T-helper 17 cell (primary cell): ENCODE measurements at places on chromosomes 2 and 18. TPM values are rescaled to one million over a fixed set of nuclear protein-coding genes. Genes with fewer than 3 reads are reported as not detected.
A peak's percentile ranks its signal among the peaks of the same experiment; 100 is the strongest.

OST4 gene
- 371 TPM for total RNA-seq

DCDC2C gene
- not detected for total RNA-seq

DGUOK gene
- 39.7 TPM for total RNA-seq

C2orf80 gene
- not detected for total RNA-seq

SERPINB10 gene
- total RNA-seq: not detected

GRCh38 chr2:186603286-186603685 is 13.4 kb downstream of the ITGAV start:
- H3K4me3 ChIP-seq: no peak overlapping the region
- H3K27me3 ChIP-seq: no peaks in the 10 kb centered on the region
- peak overlapping the region; percentile 34 for H3K27ac ChIP-seq
- no peak for DNase-seq

- H3K27ac ChIP-seq: no peak overlapping the region
- no peak for DNase-seq
- peaks cover 5% of the 10 kb centered on the region for H3K36me3 ChIP-seq
These were observed 60.2 kb downstream of the CDCA7 start for GRCh38 chr2:173414823-173415322.

- H3K27me3 ChIP-seq: no peaks in the 10 kb centered on the region
- no peaks in the 10 kb centered on the region for H3K4me1 ChIP-seq
- DNase-seq: no peak
- no peaks in the 10 kb centered on the region for H3K36me3 ChIP-seq
These were observed 147.3 kb downstream of the B3GNT2 start for GRCh38 chr2:62343206-62343605.

DNA sequence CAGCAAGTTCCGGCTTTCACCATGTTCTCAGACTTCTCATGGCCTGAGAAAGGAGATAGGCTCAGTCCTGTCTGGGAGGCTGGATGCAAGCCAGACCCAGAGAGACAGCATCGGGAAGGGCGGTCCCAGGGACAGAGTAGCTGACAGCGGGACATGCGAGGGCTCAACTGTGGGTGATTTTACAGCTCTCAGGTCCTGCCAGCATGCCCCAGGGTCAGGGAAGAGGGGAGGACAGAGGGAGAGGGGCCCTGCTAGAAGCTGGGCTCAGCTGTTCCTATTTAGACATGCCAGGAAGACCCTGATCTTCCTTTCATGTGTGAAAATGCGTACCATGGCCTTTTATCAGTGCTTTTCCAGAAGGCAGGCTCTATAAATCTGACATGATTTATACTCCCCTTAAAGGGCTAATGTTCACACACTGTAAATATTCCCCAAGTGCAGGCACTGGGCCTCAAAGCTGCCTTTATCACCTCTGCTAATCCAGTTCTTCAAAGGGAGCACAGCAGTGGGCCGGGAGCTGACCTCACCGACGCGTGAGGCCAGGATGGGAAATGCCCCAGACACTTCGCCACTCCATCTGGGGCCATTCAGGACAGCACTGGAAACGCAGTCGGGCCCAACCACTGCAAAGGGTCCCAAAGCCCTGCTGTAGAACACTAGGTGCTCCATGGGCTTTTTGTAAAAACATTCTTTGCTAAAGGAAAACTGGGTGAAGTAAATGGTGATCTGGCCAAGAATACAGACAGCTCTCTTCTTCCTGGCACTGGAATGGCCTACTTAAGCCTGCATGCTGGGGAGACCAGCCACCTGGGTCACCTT is 96.1 kb upstream of the LMAN1 start:
- H3K27ac ChIP-seq: no peak overlapping the region
- peaks cover 2% of the 10 kb centered on the region for H3K36me3 ChIP-seq
- no peaks in the 10 kb centered on the region for H3K4me1 ChIP-seq
- no peak for DNase-seq

DNA sequence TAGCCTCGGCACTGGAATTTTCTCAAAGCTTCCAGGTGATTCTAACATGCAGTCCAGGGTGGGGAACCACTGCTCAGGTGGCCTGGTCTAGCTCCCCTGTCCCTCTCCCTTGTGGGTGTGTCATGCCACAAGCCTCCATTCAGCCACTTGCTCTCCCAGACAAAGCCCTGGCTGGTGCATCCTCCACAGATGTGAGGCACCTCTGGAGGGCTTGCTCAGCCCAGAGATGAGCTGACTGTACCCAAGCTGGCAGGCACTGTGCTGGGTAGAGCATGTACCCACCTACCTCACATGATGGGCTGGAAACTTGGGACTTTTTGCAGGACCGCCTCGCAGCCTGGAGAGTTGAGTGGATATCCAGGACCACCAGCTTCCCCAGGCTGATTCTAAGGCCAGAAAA is 88.1 kb downstream of the ZBTB7C start:
- H3K4me3 ChIP-seq: no peak overlapping the region
- H3K4me1 ChIP-seq: no peaks in the 10 kb centered on the region
- no peak for DNase-seq
- H3K36me3 ChIP-seq: peaks cover 4% of the 10 kb centered on the region
- H3K27ac ChIP-seq: no peak overlapping the region

- H3K4me3 ChIP-seq: no peak overlapping the region
- H3K27ac ChIP-seq: no peak overlapping the region
- H3K27me3 ChIP-seq: no peaks in the 10 kb centered on the region
- H3K4me1 ChIP-seq: no peaks in the 10 kb centered on the region
- no peaks in the 10 kb centered on the region for H3K36me3 ChIP-seq
These were observed 856.8 kb downstream of the DPP10 start for GRCh38 chr2:115299199-115299598.

DNA sequence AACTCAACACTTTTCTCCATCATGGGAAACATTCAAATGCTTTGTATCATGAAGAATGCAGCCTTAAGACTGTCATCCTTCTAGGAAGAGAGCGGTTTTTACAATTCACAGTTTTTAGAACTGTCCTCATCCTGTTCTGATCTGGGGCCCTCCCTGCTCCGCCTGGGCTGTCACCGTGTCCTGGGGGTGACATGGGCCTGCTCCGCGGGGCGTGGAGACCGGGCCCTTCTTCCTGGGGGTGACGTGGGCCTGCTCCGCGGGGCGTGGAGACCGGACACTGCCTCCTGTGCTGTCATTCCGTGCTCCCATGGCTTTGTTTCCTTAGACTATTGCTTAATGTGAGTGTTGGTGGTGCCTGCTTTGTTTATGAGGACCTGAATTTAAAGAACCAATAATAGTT is 122.8 kb downstream of the TMEM18 start:
- DNase-seq: no peak
- no peak overlapping the region for H3K27ac ChIP-seq
- peaks cover 85% of the 10 kb centered on the region for H3K27me3 ChIP-seq
- H3K4me3 ChIP-seq: no peak overlapping the region

DNA sequence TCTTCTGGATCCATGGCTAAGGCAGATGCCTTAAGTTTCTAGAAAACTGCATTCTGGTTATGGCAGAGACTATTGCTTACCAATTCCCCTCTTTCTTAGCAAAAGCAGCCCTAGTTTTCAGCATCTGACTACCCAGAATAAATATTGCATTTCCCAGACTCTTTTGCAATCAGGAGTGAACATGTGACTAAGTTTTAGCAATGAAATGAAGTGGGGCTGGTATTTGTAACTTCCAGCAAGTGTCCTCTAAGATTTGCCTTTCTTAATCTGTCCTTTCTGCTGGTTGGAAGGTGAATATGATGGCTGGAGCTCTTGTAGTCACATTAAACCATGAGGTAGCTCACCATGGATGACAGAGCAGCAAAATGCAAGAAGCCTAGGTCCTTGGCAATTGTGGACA is 132.9 kb upstream of the PKDCC start:
- no peaks in the 10 kb centered on the region for H3K36me3 ChIP-seq
- no peak for DNase-seq
- no peak overlapping the region for H3K4me3 ChIP-seq
- H3K27me3 ChIP-seq: peaks cover 32% of the 10 kb centered on the region

GRCh38 chr18:44799382-44799906 is 118.8 kb downstream of the SETBP1 start:
- H3K4me3 ChIP-seq: no peak overlapping the region
- H3K27me3 ChIP-seq: peaks cover 3% of the 10 kb centered on the region
- peaks cover 2% of the 10 kb centered on the region for H3K4me1 ChIP-seq
- H3K36me3 ChIP-seq: no peaks in the 10 kb centered on the region

DNA sequence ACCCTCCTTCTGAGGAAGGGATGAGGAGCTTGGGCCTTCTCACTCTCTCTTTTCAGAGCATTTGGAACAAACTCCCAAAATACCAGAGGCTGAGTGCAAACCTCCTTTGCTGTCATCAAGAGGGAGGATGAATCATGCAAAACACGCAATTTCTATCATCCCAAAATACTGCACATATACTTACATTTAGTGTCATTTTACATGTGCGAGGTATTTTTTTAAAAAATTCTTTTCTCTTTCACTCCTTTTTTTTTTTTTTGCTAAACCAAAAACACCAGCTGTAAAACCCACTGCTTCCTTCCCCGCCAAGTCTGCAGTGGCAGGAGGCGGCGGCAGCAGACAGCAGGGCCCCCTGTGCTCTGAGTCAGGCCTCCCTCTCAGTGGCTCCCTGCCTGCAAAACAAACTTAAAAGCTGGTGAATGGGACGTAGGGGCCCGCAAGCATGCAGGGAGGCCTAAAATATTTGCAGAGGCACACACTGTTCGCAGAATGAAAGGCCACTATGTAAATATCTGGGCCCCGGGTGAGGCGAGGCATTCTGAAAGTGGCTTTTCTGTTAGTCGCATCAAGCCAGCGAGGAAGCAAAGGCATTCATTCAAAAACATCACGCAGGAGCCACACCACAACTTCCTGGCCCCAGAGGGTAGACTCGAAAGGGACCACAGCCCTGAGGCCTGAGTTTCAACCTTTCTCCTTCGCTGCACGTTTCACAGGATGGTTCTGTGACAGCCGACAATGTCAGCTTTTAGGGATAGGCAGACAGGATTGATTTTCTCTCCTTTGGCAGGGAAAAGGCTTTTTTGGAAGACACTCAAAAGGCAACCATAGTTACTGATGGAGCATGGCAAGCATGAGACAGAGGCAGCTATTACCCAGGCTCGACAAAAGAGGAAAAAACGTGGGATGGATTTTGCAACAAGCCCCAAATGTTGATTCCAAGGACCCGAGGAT is 73.4 kb downstream of the ACTR2 start:
- peak; percentile 44 for DNase-seq
- peak overlapping the region; percentile 92 for H3K27ac ChIP-seq
- H3K4me3 ChIP-seq: peak overlapping the region; percentile 87
- H3K4me1 ChIP-seq: peaks cover 26% of the 10 kb centered on the region
- no peaks in the 10 kb centered on the region for H3K36me3 ChIP-seq

DNA sequence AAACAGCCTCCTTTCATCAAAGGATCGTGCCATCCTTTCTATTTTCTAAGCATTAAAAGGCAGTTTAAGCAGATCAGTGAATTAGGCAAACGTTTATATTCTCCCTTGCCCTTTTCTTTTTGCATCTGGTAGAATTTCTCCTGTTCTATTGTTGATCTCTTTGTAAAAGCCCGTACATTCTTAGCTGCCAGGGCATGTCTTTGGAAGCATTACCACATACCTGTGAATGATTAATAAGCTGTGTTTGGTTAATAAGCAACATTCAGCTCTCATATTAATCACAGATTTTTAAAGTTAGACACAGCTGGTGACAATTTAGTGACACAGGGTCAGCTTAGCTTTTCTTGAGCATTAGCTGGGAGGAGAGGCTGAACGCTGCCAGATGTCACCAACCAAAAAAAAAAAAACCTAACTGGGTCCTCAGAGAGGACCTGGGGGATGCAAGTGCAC is 33.8 kb upstream of the CYP1B1 start:
- H3K4me1 ChIP-seq: peaks cover 3% of the 10 kb centered on the region
- H3K27me3 ChIP-seq: peaks cover 51% of the 10 kb centered on the region
- H3K4me3 ChIP-seq: no peak overlapping the region
- no peak for DNase-seq
- H3K27ac ChIP-seq: no peak overlapping the region

- no peaks in the 10 kb centered on the region for H3K4me1 ChIP-seq
- peaks cover 5% of the 10 kb centered on the region for H3K27me3 ChIP-seq
- H3K36me3 ChIP-seq: peaks cover 3% of the 10 kb centered on the region
- no peak for DNase-seq
- H3K27ac ChIP-seq: no peak overlapping the region
These were observed 277.4 kb downstream of the TNS1 start for GRCh38 chr2:217725409-217725808.
